Central memory CD4-positive, alpha-beta T cell (primary cell): ENCODE measurements at places on chromosomes 5 and 9.

DNA sequence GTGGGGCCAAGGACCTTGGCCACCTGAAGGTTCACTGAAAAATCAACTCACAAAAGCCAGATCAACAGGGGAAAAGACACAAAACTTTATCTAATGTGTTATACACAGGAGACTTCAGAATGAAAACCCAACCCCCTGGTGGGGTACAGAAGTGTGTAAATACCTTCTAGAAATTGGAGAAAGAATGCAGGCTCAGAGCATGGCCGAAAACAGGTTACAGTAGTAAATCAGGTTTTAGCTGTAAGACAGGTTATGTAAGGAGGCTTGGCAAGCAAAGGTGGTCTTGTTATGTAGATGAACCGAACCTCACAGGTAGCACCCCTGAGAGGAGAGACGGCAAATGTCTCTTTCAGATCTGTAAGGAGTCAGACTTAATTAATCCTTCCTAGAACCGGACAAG, 10.0 kb downstream of the CEMIP2 start:
- DNase-seq = no peak

- no peak for DNase-seq
These were observed 169.7 kb downstream of the DTWD2 start for GRCh38 chr5:118818604-118819003.

DNA sequence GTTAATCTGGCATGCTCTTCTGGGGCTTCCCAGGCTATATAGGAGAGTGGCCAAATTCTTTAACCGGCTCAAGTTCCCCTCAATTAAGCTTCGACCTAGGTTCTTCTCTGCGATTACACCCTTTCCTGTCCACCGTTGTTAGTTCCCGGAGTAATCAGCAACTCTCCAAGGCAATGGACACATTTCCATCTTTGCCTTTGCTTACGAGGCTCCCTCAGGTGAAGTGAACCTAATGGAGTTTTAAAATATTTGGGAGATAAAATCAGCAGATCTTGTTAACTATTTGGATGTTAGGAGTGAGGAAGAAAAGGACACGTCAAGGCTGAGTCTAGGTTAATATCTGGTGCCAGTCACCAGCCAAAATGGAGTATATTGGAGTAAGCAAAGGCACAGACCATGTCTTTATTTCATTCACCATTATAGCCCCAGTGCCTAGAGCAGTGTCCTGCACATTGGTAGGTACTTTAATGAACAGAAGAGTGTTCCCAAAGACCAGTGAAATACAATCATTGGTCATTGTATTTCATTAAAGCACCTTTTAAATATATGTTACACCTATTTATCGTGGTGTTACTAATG, 515 bp downstream of the UTP15 start:
- DNase-seq = no peak

GRCh38 chr9:93664549-93665120, 88.3 kb downstream of the PHF2 start:
- DNase-seq = no peak

- no peak for DNase-seq
These were observed 33.5 kb downstream of the LNPEP start for GRCh38 chr5:96969366-96969765.

DNA sequence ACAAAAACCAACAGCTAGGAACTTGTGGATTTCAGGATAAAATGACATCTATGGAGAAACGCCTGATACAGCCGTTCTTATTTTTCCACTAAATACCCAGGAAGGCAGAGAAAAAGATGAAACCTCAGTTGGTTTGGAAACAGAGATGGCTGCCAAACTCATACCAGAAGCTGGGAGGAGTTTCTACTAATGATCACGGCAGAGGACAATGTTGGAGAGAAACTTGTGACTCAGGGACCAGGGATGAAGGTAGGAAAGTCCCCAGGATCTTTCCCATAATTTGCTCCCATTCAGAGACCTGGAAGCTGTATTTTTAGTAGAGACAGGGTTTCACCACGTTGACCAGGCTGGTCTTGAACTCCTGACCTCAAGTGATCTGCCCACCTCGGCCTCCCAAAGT, 187.1 kb upstream of the IER5L start:
- no peak for DNase-seq
